ENCODE measurements at places on chromosomes 13 and 19.

DNA sequence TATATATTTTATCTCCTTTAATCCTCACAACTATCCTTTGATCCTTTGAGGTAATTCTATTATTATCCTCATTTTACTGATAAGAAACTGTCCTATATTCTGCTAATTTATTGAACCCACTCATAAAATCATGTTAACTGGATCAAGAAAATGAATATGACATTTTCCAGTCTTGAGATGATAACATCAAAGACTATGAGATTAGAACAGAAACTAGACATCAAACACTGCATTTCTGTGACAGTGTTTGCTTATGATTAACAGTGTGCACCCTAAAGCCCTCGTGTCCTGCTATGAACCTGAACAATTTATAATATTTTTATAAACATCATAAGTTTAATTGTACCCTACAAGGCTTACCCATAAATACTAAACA, 96.3 kb downstream of the TBC1D4 start:
- DNase-seq: no peak

DNA sequence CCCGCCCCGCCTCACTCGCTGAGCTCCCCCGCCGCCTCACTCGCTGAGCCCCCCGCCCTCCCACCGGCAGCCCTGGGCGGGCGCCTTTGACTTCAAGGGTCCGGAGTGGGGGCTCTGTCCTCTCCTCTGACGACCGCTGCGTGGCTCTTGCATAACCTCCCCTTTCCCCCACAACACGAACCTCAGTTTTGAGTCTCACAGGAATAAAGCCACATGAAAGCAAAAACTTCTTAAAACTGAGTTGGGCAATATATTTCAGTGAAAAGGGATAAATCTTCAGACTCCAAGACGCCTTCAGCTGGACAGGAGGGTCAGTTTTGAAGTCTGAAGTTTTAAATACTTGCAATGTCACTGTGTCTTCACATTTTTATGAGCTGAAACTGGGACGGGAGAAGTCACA, 70.6 kb upstream of the C13orf46 start:
- no peak for DNase-seq

- DNase-seq: no peak
Observed at GRCh38 chr13:37382146-37382545, 216.4 kb downstream of the POSTN start.

- DNase-seq: no peak
Observed at GRCh38 chr13:74325106-74325505, 190.9 kb upstream of the KLF12 start.

GRCh38 chr19:5987077-5987818, 9.3 kb upstream of the RANBP3 start:
- peak; percentile 59 for DNase-seq

DNA sequence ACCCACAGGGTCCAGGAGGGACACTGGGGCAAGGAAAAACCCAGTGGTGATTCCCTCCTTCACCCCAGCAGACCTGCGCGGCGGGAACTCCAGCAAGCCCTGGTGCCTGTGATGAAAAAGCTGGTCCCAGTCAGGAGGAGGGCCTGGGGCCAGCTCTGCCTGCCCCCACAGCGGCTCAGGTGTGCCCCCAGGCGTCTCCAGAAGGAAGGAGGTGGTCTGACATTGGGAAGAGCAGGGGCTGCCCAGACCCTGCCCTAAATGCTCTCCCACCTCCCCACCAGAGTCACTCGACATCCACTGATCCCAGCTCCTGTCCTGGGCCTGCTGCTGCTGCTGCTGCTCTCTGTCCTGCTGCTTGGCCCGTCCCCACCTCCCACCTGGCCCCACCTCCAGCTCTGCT, 6.2 kb downstream of the PTH2 start:
- DNase-seq: no peak

- DNase-seq: no peak
Observed at GRCh38 chr13:23673354-23673753, 103.1 kb downstream of the TNFRSF19 start.

DNA sequence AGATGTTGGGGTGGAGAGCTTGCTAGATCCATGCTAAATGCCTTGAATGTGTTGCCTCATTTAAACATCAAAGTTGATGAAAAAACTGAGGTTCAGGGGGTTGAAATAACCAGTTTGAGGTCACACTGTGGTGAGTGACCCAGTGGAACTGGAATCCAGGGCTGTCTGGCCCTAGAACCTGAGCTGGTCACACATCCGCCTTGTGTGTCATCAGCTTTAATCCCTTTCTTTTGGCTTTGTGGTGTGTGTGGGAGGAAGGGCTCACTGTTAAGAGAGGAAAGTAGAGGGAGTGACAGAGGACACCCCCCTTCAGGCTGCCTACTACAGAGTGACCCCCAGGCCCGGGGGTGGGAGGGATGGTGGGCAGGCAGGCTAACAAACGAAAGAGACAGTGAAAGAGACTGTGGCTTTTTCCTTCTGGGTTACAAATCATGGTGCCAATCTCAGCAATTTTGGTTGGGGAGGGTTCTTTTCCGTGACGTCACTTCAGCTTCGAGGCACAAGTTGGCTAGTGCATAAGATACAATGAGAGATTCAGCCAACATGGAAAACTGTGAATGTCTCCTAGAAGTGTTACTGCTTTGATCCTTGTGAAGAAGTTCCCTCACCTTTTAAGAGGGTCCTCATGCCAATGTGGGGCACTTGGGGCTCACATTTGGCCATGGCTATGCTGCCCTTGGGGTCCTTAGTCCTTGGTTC, 164.9 kb downstream of the DLEU7 start:
- DNase-seq: no peak

- no peak for DNase-seq
Observed at GRCh38 chr19:49488046-49488862, 846 bp downstream of the RPL13A start.

DNA sequence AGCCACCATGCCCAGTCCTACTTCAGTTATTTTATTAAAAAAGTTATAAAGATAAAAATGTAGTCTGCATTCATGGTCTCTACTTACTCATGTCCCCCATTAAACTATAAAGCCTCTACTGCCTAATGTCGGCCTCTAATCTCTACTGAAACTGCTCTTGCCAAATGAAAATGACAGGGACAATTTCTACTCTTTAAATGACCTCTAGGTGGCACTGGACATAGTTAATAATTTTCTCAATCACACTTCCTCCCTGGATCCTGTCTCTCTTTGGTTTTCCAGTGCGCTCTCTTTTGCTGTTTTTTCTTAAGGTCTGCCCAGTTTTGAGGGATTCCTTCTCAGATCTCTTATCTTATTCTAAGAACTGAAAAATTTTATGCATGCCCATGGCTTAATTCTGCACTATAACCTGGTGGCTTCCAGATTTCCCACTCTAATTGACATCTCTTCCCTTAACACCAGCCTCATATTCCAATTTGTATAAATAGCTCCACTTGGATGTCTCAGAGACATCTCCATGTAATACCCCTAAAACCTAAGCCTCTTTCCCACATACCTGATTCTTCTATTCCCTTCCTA, 54.3 kb downstream of the MTMR6 start:
- DNase-seq: no peak

Data from stimulated activated naive CD8-positive, alpha-beta T cell treated with anti-CD3 and anti-CD28 coated beads, Interleukin-15, amount 100 ng/mL, for 72 hours (primary cell).